Astrocyte (in vitro differentiated cells and primary cell): ENCODE measurements at places on chromosomes 5 and 9.

DNA sequence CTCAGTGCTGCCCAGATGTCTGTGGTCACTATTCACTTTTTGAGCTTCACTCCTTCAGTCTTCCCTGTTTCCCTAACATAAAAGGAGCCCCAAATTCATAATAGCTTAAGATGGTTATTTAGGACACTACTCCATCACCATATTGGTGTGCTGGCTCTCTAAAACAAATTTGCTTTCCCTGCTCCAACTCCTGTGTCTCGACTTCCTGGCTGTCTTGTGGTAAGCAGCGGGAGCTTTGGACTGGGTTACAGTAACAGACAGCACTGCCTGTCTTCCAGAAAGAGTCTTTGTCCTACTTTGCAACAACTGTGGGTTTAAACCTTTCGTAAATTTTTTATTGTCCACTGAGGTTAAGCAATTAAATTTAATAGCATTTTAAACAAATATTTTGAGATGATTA lies 389.4 kb downstream of the CDH9 start:
- no peaks in the 10 kb centered on the region for H3K27me3 ChIP-seq
- H3K36me3 ChIP-seq: no peaks in the 10 kb centered on the region
- no peak overlapping the region for H3K27ac ChIP-seq
- DNase-seq: no peak
- no peaks in the 10 kb centered on the region for H3K4me1 ChIP-seq
- H3K4me3 ChIP-seq: no peak overlapping the region

GRCh38 chr9:133780962-133781827 lies 43.0 kb upstream of the SARDH start:
- H3K36me3 ChIP-seq: peaks cover 3% of the 10 kb centered on the region
- H3K27ac ChIP-seq: no peak overlapping the region
- no peak overlapping the region for H3K4me3 ChIP-seq
- DNase-seq: no peak
- H3K4me1 ChIP-seq: no peaks in the 10 kb centered on the region
- H3K27me3 ChIP-seq: no peaks in the 10 kb centered on the region

DNA sequence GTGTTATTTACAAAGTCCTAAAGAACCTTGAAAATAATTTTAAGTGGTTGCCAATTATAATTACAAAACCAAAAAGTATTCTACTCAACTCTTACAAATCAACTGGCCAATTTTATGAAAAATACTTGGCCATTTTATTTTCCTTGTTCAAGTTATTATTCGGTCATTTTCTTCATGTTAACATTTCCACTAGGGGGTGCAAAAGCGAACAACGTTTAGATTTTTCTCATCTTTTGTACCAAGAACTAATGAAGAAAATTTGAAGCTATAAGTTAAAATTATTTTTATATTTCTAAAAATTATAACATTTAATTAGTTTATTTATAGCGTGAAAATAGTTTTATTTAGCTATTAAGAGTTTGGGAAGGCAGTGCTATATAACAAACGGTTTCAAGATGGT lies 1453.3 kb downstream of the MAT2B start:
- H3K4me3 ChIP-seq: no peak overlapping the region
- no peak for DNase-seq
- no peaks in the 10 kb centered on the region for H3K36me3 ChIP-seq
- H3K27me3 ChIP-seq: no peaks in the 10 kb centered on the region
- H3K4me1 ChIP-seq: no peaks in the 10 kb centered on the region

DNA sequence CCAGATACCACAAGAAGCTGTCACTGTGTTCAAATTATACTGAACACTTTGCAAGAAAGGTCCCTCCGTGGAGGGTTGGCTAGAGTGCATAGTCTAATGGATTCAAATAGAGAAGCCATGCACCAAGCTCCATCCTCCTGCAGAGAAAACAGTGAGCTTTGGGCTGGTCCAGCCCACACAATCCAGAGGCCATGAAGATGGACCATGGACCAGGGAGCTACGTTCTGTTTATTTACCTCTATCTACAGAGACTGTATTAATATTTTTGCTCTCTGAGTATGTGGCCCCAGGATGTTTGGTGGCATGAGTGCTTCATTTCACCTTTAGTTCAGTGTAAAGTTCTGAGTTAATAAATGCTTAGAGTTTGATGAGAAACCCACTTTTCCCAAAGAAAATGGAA lies 114.8 kb upstream of the PJA2 start:
- H3K4me3 ChIP-seq: no peak overlapping the region
- no peaks in the 10 kb centered on the region for H3K36me3 ChIP-seq
- no peaks in the 10 kb centered on the region for H3K27me3 ChIP-seq
- H3K27ac ChIP-seq: no peak overlapping the region

- H3K4me1 ChIP-seq: peaks cover 10% of the 10 kb centered on the region
- H3K27me3 ChIP-seq: no peaks in the 10 kb centered on the region
- peak overlapping the region; percentile 84 for H3K27ac ChIP-seq
These were observed 104.3 kb upstream of the PCSK1 start for GRCh38 chr5:96537386-96537785.

DNA sequence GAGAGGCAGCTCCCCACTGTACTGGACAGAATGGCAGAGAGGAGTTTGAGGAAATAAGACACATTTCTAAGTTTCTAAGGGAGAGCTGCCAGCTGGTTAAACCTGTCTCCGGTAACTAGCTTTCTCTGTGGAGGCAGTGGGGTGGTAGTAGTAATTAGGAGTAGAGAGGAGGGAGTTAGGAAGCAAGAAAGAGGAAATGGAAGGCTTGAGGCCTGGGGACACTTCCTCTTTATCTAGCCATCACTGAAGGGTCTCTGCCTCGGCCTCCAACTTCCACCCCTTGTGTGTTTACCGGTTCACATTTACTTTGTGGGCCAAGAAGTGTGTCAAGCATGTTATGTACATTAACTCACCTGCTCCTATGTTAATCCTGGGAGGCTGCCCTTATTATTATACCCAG lies 462.2 kb upstream of the DMAC1 start:
- H3K4me3 ChIP-seq: no peak overlapping the region
- H3K27ac ChIP-seq: no peak overlapping the region
- no peak for DNase-seq
- no peaks in the 10 kb centered on the region for H3K36me3 ChIP-seq
- no peaks in the 10 kb centered on the region for H3K27me3 ChIP-seq
